ENCODE measurements at places on chromosomes 11 and 22. TPM values are rescaled to one million over a fixed set of nuclear protein-coding genes. Genes with fewer than 3 reads are reported as not detected.

KCNQ1 gene
- 38.9 TPM for total RNA-seq

CABP7 gene
- 0.78 TPM for total RNA-seq

CRYAB gene
- 10.4 TPM for total RNA-seq

KRTAP5-8 gene
- not detected for total RNA-seq

OR51B5 gene
- total RNA-seq, result not detected

CABP4 gene
- not detected for total RNA-seq

PUS3 gene
- 9.6 TPM for total RNA-seq

CNIH2 gene
- total RNA-seq, result 3.6 TPM

NTM gene
- 3.6 TPM for total RNA-seq

PNPLA5 gene
- not detected for total RNA-seq

C11orf87 gene
- not detected for total RNA-seq

HEPHL1 gene
- total RNA-seq, result not detected

TMEM258 gene
- 29.1 TPM for total RNA-seq

CD3D gene
- 1.6 TPM for total RNA-seq

TP53AIP1 gene
- total RNA-seq, result not detected

SLC25A17 gene
- 8.3 TPM for total RNA-seq

DRICH1 gene
- total RNA-seq, result not detected
